Inflammatory macrophage (primary cell): ENCODE measurements at places on chromosomes 2 and 18.

DNA sequence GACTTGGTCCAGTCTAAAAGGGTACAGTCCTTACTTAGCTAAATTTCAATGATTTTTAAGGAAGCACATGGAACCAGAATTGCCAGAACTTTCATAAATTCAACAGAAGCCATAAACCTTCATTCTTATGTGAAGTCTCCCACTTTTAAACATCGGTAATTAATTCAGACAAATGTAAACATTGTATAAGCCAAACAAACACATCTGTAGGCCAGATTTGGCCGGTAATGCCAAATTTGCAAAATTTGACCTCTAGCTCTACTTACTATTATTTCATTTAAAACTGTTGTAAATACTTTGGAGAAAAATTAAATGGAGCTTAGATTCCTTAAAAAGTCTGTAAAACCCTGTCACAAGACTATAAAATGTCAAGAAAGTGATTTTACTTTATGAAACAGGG, 83.2 kb upstream of the GALNT5 start:
- no peak for DNase-seq

DNA sequence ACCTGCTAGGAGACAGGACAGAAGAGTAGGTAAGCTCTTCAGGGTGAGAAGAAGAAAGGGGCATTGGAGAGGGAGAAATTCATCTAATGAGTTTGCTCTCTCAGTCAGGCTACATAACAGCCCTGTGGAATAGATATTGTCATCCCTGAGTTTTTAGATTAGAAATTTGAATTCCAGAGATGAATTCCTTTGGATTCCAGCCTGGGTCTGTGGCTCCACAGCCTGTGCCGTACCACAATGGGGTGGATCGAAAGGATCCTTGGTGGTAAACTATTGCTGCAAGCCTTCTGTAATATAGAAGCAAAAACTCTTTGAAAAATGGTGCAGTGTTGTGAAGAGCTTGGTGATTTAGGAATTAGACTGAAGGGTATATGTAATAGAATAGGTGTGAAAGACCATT, 21.0 kb downstream of the MYO1B start:
- no peak for DNase-seq

GRCh38 chr2:66438498-66438833, 3.5 kb downstream of the MEIS1 start:
- DNase-seq = no peak

- no peak for DNase-seq
These were observed 110.7 kb downstream of the COPS8 start for GRCh38 chr2:237196409-237196808.

DNA sequence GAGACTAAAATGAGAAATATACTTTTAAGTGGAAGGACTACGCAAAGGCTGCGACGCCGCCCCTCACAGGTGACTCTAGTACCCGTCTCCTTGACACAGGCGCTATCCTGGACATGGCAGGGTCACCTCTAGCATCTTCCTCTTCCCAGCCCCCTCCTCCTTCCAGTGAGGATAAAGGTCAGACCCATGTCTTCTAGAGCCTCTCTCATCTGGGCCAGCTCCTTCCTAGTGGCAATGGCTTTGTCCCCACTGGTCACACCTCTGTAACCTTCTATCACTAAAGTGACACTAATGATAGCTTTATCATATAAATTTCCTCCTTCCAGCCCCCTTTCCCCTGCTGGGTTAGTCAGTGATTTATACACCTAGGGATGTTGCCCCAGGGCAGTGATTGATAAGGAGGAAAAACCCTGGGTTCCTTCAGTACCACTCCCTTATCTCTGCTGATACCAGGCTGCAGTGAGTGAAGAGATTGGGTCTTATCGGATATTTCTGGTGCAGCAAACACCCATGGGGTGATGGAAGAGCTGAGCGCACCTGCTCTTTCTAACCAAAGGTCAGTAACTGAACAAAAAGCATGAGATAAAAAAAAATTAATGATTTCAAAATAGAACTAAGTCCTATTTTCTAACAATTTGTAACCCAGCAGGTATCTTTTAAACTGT, 62.0 kb upstream of the FZD5 start:
- DNase-seq = no peak

DNA sequence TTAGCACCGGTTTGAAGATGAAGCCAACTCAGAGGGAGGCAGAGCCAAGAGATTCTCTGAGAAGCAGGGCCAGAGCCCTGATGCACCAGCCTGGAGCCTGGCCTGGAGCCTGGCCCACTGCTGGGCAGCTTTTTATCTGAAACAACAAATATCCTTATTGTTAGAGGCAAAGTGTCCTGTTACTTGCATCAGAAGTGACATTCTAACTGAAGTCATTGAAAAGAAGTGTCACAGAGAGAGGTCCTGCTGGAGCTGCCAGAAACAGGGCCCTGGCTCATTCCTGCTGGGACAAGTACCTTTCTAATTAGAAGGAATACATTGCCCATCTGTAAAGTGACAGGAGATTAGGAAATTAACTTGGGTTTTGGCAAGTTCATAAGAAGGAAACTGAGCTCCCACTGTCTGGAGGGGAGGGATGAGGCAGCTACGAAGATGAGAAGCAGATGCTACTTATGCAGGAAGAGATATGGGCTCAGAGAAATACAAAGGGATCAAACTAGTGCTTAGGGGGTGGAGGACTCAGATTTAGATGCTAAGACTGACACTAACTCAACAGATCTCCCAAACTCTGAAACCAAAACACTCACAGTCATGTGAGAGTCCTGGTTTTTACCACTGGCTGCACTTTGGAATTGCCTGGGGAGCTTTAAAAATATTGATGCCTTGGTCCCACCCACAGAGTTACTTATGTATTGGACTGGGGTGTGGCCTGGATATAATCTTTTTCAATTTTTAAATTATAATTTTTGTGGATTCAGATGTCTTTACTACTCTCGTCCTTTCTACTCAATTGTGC, 11.0 kb upstream of the HK2 start:
- DNase-seq = no peak

DNA sequence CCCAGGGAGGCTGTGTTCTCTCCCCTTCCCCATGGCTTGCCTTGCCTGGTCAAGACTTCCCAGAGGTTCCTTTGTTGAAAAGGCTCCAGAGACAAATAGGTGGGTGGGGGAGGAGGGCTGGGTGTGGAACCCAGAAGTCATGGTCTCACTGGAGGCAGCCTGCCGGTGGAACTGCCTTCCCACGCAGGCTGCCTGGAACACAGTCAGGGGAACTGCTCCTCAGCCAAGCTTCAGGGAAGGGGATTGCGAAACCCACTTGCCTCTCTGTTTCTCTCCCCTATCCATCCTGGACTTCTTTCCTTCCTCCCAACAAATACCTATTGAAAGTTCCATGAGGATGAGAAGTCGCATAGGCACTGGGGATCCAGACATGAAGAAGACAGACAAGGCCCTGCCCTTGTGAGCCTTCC, 31.6 kb downstream of the MARCO start:
- peak; percentile 94 for DNase-seq

DNA sequence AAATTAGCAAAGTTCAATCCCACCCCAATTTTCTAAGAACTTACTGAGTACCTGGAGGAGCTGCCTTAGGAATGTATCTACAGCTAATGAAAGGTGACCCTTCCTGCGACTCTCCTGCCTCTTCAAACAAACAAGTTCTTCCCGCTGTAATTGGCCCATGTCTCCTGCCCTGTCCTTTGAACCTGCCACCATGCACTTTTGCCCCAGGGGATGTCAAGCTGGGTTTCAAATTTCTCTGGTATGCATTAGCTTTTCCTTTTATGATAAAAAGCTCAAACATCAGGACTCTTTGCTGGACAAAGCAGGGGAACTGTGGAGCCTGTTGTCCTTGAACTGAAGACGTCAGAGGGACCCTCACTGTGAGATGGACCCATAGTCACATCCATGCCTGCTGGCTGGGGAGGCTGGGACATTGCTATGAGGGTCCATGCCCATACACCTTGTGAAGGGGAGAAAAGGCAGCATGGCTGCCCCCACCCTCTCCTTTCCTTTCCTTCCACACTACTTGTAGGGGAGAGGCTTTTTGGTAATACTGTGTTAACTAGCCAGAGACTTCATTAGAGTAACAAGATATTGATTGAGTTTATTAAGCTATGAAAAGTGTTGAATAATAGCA, 210.7 kb upstream of the COPS8 start:
- DNase-seq = no peak

GRCh38 chr2:161077367-161078210, 82.6 kb upstream of the TANK start:
- peak; percentile 88 for DNase-seq

DNA sequence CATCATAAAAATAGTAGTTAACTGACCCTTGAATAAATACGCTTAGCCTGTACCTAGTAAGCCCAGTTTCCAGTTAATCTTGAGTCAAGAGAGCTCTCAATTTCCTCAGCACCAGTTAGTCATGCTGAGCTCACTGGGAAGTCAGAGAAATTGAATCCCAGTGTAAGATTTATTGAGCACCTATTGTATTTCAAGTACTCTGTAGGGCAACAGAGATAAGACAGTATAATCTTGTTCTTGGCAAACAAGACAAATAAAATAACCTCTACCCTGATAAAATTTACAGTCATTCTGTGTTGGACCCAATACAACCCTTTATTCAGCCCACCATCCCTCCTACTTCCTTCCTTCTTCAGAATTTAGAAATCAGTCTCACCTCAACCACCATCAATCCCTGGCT, 71.9 kb upstream of the NRP2 start:
- no peak for DNase-seq

- no peak for DNase-seq
These were observed 569.9 kb upstream of the LINC00305 start for GRCh38 chr18:64718808-64719207.

- no peak for DNase-seq
These were observed 92.5 kb downstream of the HAUS1 start for GRCh38 chr18:46196627-46197243.

DNA sequence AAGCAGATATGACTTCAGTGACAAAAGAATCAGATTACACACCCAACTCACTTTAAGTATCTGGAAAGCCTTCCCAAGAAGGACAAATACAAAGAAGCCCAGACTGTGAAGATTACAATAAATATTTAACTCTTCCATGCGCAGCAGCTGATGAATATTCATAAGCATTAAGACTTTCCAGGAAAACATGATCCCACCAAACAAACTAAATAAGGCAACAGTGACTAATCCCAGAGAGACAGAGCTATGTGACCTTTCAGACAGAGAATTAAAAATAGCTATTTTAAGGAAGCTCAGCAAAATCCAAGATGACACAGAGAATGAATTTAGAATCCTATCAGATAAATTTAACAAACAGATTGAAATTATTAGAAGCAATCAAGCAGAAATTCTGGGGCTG, 108.2 kb upstream of the UBE2E3 start:
- DNase-seq = no peak

GRCh38 chr2:229335330-229335729, 64.2 kb upstream of the PID1 start:
- no peak for DNase-seq

GRCh38 chr2:176092270-176093144, at the start of gene HOXD13:
TSS of gene HOXD13 (plus strand) at chr2:176092721. CDS start at chr2:176092891, 170 bp downstream.
- no peak for DNase-seq

DNA sequence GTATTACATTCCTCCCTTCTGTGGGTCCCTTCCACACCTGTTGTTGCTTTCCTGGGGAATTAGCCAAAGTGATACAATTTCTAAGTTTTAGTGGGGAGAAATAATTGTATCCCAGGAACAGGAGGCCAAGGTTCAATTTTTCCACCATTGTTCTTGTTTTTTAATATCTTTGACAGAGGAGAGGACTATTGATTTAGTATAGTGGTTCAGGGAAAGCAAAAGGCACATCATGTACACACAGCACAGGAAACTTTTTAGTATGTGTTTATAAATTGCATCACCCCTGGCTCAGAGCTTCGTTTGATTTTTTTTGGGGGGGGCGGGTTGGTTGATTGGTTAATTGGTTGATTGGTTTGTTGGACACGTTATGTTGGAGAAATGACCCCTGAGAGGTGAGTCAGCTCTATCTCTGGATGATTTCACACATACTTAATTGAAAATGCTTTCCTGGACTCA, 431.6 kb downstream of the PID1 start:
- DNase-seq = no peak

DNA sequence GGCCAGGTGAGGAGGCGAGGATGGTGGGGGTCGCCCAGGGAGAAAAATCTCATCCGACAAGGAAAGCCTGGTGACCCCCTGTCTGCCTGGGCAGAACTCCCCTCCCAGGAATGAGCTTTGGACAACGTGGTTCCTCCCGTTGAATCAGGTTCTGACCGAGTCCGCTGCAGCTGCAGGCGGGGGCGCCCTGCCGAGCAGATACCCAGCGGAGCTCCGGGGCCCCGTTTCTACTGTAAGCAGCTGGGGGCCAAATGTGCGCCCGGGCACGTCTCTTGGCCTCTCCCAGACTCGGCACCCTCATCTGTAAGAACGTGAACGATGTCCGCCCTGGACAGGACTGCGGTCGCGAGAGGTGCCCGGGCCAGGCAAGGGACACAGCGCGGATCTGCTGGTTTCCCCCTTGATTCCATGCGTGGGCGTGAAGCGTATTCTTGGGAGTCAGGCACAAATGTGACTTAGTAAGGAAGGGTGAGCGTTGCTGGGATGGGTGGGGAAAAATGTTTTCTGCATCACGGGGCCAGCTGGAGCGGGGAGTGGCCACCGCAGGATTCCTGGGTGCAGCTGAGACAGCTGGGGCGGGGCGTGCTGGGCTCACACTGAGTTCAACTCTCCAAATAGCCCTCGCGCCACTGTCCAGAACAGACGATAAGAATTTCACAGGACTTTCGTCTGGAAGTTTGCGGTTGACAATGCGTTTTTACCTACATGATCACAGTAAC, 20.2 kb upstream of the TUBB6 start:
- DNase-seq = peak; percentile 7

GRCh38 chr2:98467082-98467536, 22.5 kb downstream of the INPP4A start:
- no peak for DNase-seq

- peak; percentile 80 for DNase-seq
These were observed 173.3 kb upstream of the ZEB2 start for GRCh38 chr2:144693179-144693578.

DNA sequence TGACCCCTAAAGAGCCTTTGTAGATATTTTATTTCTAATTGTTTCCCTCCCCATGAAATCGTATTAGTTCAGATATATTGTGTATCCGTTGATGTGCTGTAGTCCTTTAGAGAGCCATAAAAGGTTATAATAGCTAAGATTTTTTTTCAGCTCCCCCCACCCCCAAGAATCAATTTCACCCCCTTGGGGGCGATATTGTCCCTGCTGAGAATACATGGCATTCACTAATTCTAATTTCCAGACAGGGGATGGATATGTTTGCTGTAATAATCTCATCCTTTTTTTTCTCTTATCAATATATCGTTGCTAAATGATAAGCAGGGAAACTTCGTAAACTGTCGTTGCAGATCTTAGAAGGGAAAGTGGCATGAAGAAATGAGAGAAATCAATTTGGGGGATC, 530.7 kb downstream of the TMEM182 start:
- no peak for DNase-seq

GRCh38 chr2:127638361-127639110, 7.4 kb upstream of the GPR17 start:
- no peak for DNase-seq
